DMS 273 treated with DMSO at 0.1 percent for 48 hours (cell line): ENCODE measurements at places on chromosomes 2 and 18.

GRCh38 chr18:65091744-65092329 is 659.0 kb upstream of the CDH7 start:
- DNase-seq: peak; percentile 51

DNA sequence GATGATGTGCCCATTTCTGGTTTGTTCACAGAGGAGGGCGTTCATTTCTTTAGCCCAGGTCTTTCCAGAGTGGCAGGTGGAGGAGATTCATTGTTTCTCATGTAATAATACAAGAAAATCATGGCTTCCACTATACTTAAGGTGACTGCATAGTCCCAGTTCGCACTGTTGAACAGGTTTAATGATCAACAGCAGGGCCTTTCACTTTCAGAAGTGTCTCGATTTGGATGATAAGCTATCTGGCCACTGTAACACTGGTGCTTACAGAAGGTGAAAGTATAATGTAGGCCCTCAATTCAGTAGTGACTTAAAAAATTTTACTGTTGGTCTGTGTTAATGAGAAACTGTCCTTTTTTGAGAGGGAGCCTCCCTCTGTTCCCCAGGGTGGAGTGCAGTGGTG is 1.4 kb downstream of the RMC1 start:
- no peak for DNase-seq

GRCh38 chr2:9166579-9167377 is 39.8 kb upstream of the ASAP2 start:
- no peak for DNase-seq

GRCh38 chr2:118169359-118170005 is 81.2 kb downstream of the INSIG2 start:
- no peak for DNase-seq

- no peak for DNase-seq
These were observed 76.7 kb downstream of the MERTK start for GRCh38 chr2:111975053-111975552.

GRCh38 chr18:49609256-49610021 is 47.6 kb downstream of the LIPG start:
- no peak for DNase-seq

- no peak for DNase-seq
These were observed 74.4 kb downstream of the KIAA1328 start for GRCh38 chr18:36903215-36903928.

- DNase-seq: no peak
These were observed 100.6 kb downstream of the GLI2 start for GRCh38 chr2:120836281-120836680.

DNA sequence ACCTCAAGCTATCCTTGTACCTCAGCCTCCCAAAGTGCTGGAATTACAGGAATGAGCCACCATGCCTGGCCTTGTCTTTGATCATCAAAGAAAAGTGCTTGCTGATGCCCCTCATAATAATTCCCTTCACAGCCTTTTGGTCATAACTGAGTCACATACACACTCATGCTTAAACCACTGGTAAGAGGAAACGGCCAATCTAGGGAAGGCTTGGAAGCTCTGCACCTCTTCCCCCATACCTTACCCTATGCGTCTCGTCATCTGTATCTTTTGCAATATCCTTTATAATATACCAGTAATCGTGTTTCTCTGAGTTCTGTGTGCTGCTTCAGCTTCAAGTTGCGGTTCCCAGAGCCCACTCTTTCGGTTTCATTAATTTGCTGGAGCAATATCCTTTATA is 4.8 kb upstream of the RNF138 start:
- no peak for DNase-seq

GRCh38 chr2:182814804-182815203 is 51.6 kb downstream of the FRZB start:
- no peak for DNase-seq

DNA sequence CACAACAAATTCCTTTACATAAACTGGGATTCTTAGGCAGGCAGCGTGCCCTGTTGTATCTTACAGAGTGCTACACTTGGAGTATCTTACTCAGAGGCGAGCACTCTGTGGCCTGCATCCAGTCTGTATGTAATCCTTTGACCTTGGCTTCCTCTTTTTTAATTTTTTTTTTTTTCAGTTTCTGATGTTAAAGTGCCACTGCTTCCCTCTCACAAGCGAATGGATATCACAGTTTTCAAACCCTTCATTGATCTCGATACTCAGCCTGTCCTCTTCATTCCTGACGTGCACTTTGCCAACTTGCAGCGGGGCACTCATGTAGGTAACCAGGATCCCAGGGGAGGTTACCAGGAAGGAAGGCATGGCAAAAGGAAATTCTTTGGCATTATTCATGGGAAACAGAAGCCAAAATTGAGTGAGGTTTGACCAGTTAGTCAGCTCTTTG is 40.4 kb downstream of the GRHL1 start:
- no peak for DNase-seq
